Activated CD8-positive, alpha-beta memory T cell treated with anti-CD3 and anti-CD28 coated beads for 1 hour (primary cell): ENCODE measurements at places on chromosomes 2 and 18.

GRCh38 chr2:235095569-235095968 is 143.8 kb downstream of the SH3BP4 start:
- no peak for DNase-seq

DNA sequence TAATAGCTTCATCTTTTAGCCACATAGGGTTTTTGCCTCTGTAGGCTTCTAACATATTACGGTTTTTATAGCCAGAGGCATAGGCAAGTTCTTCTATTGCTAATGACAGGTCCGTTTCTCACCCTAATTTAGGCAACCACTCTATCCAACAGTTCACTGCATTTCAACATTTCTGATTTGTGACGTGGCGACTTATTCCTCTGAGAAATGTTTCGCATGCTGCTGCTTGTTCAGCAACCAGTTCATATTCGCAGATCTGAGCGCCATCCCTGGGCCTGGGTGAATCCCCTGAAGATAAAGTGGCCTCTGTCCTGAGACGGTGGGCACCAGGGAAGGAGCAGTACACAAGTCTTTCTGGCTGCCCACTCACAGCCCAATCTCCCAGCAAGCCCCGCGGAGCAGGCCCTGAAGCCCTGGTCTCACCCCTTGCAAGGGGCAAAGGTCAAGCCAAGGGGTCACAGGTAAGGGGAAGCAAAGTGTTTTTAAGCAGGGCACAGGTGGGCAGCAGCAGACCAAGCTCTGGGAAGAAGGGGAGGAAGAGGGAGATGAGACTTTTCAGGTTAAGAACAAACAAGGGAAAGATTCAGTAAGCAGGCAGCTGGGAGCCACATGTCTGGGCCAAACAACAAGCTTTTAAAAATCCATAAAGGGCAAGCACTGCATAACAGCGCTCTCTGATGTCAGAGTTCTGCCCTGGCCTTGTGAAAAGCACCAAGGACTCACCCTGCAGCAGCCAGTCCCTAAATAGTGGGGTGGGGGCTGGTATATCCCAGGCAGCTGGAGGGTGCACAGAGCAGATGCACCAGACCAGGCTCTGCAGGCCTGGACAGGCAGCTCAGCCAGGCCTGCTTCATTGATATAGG is 10.8 kb upstream of the COX7A2L start:
- DNase-seq: no peak

DNA sequence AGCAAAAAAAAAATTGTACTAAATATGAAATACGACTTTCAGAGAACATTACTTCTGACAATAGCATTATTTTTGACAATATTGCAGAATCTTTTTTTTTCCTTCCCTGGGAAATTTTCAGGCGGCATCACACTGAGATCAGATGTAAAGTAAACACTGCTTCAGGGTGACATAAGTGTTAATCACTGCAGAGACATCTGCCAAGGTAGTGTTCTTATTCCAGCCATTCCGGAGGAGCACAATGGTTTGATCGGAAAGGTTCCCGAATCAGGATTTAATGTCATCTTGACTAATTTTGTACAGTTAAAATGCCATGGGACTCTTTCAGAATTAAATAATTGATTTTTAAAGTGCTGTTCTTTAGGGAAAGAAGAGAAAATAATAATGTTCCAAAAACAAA is 56.7 kb upstream of the ZNF236 start:
- no peak for DNase-seq

GRCh38 chr18:45467945-45468344 is 147.3 kb upstream of the SLC14A2 start:
- no peak for DNase-seq

DNA sequence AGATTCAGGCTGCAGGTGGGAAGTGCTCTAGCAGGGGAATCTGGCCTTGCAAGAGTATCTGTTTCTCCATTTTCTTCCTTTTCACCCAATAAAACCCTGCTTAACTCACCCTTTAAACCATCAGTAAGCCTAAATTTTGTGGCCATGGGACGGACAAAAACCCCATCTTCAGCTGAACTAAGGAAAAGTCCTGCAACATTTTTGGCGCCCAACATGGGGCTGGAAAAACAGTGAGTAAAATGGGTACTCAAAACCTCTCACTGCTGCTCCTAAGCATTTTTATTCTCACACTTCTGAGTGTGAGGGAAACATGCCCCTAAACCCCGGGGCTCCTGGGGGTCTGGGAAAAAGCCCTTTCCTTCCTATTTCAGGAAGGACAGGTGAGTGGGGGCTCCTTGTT is 414.3 kb downstream of the ZNF804A start:
- no peak for DNase-seq

- DNase-seq: no peak
Measured at GRCh38 chr2:169476459-169476858, 2.8 kb upstream of the BBS5 start.

GRCh38 chr2:174781996-174782395 is 17.7 kb upstream of the CHRNA1 start:
- no peak for DNase-seq

GRCh38 chr2:115161771-115162493 is 719.5 kb downstream of the DPP10 start:
- no peak for DNase-seq

- DNase-seq: no peak
Measured at GRCh38 chr18:79693561-79694205, 14.1 kb downstream of the CTDP1 start.
